ENCODE measurements at places on chromosomes 6 and 20.

DNA sequence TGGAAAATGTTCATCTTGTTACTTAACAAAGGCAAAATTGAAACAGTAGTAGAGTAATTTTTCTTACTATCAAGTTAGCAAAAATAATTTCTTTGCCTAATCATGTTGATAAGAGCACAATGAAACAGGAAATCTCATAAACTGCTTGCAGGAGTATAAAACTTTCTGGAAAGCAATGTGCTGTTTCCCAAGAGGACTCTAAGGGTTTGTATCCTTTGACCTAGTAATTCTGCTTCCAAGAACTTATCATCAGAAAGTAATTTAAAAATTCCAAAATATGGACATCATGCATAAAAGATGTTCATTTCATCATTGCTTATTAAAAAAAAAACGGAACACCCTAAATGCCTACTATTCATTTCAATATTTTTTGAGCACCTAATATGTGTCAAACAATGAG is 46.1 kb upstream of the TNFAIP3 start:
- no peak for DNase-seq

DNA sequence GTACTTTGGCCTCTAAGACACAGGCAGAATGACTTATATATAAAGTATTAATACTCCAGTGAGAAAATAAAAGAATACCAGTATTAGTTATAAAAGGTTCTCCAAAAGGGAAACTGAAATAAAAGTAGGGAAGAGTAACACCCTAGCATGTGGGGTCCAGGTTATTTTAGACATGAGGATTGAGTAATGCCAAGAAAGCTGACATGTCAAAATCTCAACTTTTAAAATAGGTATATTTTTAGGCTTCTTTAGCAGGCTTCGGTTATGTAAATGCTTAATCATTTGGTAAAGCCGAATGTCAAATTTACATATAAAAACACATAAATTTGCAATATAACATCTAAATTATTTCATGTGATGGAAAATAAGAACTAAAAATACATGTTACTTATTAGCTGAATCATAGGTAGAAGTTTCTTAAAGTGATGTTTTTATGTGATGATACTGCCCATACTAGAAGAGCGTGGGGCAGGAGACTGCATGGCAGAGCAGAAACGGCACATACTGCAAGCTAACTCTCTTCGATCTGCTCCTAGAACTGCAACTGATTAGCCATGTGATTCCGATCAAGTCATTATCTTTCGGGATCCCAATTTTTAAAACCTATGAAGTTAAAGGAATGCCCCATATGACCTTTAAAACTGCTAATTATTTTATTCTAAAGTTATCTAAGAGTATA is 129.4 kb upstream of the DST start:
- no peak for DNase-seq

GRCh38 chr20:31851240-31851955 is 6.0 kb upstream of the FOXS1 start:
- DNase-seq, result no peak

DNA sequence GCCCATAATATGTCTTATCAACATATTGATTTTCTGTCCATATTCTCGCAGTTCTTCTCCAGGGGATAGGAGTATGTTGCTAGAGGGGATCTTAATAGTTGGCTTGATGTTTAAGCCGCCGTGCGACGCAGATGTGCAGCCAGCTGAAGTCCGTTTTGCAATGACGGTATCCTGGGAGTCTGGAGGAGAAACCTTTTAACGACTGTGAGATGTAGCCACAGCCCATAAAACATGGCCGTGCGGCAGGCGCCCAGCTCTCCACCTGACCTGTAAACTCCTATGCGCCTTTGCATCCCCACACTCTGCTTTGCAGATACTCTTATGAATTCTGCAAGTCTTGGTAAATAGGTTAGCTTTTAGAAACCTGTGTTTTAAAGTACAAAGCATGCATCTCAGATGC is 36.9 kb downstream of the BMP6 start:
- DNase-seq, result no peak

GRCh38 chr6:147057188-147057587 is 147.0 kb upstream of the STXBP5 start:
- no peak for DNase-seq

Data from progenitor cell of endocrine pancreas (in vitro differentiated cells).